NCI-H1105 (cell line): ENCODE measurements at places on chromosomes 12 and 14.

DNA sequence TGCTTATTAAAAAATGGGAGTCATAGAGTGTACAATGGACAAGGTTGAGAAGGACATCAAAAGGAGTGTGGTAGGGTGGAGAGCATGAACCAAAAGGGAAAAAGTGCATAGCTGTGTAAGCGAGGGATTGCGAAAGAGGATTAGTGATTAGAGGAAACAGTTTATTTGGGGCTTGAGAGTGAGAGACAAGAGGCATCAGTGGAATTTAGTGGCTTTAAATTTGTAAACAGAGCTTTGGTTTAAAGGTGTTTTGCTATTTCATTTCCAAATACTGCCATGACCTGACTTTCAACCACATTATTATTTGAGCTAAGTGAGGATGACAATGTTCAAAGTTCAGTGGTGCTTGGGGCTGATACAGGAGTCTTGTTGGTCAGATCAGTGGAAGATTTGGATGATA lies 53.4 kb downstream of the SLC16A7 start:
- DNase-seq: no peak

- DNase-seq: no peak
Measured at GRCh38 chr12:83016218-83016835, 329.6 kb downstream of the TMTC2 start.

DNA sequence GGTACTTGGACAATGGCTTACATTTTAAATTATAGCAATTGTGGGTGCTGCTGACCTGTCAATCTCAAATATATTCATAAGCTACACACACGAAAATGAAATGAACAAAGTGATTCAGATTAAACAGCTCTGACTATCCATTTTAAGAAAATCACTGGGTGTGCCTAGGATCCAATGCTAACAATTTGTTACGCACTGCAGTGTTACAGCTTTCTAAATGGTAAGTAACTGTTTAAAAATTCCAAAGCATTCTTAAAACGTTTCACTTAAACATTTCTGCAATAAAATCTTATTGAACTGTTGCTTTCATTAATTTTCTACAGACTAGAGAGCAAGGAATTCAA lies 18.9 kb downstream of the LMO3 start:
- DNase-seq: no peak

- no peak for DNase-seq
Measured at GRCh38 chr12:117484901-117485300, 123.5 kb upstream of the NOS1 start.

GRCh38 chr12:32115404-32116104 lies 8.9 kb downstream of the BICD1 start:
- DNase-seq: no peak

GRCh38 chr14:27573018-27573417 lies 975.2 kb upstream of the NOVA1 start:
- no peak for DNase-seq

DNA sequence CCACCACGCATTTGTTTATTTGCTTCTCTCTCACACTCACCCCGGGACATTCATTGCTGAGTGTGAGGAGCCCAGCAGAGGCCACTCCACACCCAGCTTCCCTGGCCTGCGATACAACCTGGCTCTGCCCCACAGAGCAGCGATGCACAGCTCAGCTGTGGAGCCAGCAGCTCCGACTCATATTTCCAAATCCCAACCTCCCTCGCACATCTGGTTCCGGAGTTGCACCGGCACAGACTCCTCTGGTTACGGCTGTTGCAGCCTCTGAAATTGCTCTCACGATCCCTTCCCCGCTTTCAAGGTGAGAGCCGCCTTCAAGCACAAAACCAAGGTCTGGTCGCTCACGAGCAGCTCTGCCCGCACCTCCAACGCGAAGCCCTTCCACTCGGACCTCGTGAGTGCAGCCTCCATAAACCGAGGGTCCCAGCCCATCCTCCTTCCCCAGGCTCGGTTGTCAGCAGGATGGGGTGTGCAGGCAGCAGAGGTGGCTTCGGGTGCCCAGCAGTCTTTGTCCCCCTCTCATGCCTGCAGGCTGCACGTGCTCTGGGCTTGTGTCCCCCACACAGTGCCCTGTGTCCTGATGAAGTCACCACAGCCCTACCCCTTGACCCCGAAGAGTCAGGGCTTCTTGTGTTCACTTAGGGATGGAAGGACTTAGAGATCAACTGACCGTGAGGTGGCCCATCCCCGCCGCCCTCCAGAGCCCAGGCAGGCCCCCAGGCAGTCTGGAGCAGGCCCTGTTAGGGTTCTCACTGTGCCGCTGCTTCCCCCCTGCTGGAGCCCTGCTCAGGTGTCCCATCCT lies 184.3 kb downstream of the ADGRD1 start:
- no peak for DNase-seq

DNA sequence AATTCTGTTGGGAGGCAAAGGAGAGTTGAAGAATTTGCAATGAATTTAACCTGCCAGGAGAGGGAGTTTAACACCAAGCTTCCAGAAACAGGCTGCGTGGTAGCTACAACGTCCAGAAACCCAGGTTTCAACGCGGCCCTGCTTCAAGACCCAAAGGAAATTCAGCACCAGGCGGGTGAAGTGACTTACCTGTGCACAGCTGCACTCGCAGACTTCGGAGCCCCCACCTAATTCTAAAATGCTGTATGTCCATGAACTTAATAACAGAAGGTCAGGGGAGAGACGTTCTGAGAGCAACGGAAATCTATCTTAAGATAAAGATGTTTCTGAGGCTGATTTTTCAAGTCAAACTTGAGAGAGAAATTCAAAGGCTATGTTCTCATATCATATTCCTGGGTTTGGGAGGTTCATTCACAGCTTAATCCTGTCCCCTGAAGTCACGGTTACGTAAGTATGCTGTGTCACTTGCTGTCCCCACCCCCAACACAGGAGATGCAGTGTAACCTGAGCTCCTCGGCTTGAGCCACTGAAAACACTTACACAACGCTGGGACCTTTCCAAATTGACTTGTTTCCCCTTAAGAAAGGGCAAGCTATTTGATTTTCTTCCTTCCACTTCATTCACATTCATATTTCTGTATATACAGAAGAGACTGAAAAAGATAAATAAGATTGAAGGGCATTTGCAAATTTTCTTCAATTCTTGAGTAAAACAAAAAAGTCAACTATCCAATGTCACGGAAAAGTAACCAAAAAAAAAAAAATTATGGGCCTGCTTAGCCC lies 22.7 kb downstream of the CLIP1 start:
- peak; percentile 75 for DNase-seq

DNA sequence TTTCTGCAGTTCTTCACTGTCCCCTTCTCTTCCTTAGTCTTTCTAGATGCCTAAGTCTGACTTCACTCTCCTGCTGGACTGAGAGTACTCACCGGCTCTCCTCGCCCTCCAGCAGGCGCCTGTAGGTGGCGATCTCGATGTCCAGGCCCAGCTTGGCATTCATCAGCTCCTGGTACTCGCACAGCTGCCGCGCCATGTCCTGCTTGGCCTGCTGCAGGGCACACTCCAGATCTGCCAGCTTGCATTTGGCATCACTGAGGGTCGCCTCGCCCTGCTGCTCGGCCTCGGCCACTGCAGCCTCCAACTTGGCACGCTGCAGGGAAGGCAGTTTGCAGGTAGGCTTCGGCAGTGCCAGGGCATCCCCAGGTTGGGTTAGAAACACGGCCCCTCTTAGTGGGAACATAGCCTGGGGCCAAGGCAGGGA lies 5.2 kb downstream of the KRT84 start:
- DNase-seq: no peak

- no peak for DNase-seq
Measured at GRCh38 chr12:2641207-2641606, 153.6 kb upstream of the FKBP4 start.

- DNase-seq: no peak
Measured at GRCh38 chr12:38903596-38903995, 1.8 kb downstream of the CPNE8 start.

GRCh38 chr14:95237121-95237957 lies 80.0 kb upstream of the DICER1 start:
- peak; percentile 8 for DNase-seq

GRCh38 chr14:90551070-90551704 lies 154.4 kb downstream of the CALM1 start:
- DNase-seq: no peak

DNA sequence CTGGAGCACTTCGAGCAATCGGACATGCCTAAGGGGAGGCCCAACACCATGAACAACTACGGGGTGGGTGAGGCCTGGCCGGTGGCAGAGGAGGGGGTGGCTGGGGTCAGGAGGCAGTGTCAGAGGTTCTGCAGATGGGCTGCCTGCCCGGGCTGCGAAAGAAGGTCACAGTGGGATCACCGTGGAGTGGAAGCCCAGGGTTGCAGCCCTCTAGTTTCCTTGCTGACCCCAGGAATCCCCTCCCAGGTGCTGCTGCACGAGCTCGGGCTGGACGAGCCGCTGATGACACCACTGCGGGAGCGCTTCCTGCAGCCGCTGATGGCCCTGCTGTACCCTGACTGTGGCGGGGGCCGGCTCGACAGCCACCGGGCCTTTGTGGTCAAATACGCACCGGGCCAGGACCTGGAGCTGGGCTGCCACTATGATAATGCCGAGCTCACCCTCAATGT lies 1.9 kb upstream of the ARL6IP4 start:
- no peak for DNase-seq

DNA sequence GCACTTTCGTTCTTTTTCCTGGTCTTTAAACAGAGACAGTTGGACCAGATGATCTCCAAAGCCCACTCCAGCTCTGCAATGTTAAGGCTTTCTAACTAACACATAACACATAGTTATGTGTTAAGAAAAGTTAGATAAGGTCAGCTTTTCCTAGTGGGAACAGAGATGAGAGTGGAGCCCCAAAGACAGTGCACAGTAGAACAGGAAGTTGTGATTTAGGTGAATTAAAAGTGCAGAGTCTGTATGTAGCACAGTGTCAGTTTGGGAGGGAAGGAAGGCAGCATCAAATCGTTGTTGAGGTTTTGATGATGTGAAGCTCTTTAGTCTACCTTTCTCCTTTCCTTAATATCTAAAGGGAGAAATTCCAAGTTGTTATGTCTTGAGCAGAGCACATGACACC lies 31.7 kb downstream of the PRORP start:
- DNase-seq: no peak

- DNase-seq: no peak
Measured at GRCh38 chr12:120703311-120703942, 6.8 kb upstream of the UNC119B start.

DNA sequence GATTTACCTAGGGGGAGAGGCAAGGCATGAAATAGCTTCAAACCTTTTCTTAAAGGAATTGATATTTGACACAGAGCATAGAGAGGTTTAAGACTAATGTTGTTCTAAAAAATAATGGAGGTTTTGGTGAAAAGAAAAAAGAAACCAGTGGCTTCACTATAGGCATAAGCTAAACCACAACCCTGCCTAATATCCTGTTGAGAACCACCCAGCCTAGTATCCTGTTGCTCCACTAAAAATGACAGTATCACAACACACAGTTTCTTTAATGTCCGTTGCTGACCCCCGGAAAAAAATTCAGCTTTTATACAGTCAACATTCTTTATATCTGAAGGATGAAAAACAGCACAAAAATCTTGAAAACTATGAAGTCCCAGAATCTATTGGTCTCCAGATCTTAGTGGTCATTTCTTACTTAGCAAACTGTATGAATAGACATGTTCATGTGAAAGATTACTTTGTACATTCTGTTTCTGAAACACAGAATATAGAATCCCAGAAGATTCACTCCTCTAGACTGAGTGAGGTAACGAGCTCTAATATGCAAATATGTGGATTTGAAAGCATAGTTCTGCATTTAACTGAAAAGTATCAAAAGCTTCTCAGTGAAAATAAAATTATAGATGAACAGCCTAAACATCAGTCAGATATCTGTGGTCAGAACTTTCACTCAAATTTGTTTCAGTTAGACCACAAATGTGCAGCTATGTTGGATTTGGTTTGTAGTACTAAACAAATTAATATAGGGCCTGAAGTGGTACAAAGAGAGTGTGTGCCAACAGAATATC lies 40.5 kb downstream of the GALC start:
- no peak for DNase-seq

- DNase-seq: no peak
Measured at GRCh38 chr14:102341566-102341965, 21.1 kb downstream of the CINP start.

GRCh38 chr12:117002051-117002817 lies 91.5 kb downstream of the FBXW8 start:
- DNase-seq: no peak

DNA sequence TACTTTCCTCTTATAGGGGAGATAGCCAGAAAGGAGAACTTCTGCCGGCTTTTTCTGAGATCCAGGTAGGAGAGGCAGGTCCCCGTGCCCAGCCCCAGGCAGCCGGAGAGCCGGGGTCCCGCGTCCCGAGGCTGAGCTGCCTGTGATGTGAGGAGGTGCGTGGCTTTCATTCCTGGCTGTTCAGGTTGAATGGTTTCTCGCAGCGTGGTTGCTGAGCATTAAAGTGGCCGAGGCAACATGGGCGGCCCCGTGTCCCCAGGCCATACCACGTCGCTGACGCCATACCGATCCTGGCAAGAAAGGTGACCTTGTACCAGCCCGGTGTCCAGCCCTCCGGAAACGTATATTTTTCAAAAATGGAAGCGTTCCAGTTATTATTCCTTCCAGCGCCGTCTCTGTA lies 116.7 kb upstream of the MYL2 start:
- DNase-seq: no peak

- DNase-seq: no peak
Measured at GRCh38 chr14:81473456-81474147, 60.1 kb downstream of the SEL1L start.

DNA sequence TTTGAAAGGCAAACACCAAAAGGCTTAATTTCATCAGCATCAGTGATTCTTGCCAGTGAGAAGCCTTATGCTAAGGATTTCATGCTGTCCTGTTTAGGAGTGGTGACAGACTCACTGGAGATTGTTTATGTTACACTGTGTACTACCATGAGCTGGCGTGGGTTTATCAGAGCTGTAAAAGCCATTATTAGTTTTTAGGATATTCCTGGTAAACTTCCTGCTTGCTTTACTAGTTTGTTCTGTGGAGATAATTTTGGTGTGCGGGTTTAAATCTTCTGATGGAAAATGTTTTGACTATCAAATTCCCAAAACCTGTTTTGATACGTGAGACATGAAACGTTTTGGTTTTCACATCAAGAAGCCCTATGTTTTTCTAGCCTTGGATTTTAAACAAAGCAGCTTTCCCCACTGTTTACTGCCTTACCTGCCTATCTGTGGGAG lies 15.2 kb downstream of the PPFIBP1 start:
- DNase-seq: no peak

- no peak for DNase-seq
Measured at GRCh38 chr12:131511391-131511802, 199.5 kb upstream of the SFSWAP start.

- DNase-seq: no peak
Measured at GRCh38 chr12:88453323-88453722, 126.9 kb downstream of the KITLG start.
